ENCODE measurements at places on chromosomes 13 and 19.

DNA sequence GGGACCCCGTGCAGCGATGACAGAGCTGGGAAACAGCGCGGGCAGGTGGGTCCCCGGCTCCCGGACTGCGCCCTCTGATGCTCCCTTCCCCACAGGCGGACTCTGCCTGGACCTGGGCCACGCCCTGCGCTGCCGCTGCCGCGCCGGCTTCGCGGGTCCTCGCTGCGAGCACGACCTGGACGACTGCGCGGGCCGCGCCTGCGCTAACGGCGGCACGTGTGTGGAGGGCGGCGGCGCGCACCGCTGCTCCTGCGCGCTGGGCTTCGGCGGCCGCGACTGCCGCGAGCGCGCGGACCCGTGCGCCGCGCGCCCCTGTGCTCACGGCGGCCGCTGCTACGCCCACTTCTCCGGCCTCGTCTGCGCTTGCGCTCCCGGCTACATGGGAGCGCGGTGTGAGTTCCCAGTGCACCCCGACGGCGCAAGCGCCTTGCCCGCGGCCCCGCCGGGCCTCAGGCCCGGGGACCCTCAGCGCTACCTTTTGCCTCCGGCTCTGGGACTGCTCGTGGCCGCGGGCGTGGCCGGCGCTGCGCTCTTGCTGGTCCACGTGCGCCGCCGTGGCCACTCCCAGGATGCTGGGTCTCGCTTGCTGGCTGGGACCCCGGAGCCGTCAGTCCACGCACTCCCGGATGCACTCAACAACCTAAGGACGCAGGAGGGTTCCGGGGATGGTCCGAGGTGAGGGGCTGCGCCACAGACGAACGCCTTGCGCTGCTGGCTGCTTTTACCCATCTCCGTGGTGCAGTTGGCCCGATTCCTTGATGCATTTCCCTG, 7.8 kb upstream of the SELENOV start:
- no peak for DNase-seq

GRCh38 chr19:38144667-38145066, 79.4 kb downstream of the DPF1 start:
- DNase-seq = no peak

DNA sequence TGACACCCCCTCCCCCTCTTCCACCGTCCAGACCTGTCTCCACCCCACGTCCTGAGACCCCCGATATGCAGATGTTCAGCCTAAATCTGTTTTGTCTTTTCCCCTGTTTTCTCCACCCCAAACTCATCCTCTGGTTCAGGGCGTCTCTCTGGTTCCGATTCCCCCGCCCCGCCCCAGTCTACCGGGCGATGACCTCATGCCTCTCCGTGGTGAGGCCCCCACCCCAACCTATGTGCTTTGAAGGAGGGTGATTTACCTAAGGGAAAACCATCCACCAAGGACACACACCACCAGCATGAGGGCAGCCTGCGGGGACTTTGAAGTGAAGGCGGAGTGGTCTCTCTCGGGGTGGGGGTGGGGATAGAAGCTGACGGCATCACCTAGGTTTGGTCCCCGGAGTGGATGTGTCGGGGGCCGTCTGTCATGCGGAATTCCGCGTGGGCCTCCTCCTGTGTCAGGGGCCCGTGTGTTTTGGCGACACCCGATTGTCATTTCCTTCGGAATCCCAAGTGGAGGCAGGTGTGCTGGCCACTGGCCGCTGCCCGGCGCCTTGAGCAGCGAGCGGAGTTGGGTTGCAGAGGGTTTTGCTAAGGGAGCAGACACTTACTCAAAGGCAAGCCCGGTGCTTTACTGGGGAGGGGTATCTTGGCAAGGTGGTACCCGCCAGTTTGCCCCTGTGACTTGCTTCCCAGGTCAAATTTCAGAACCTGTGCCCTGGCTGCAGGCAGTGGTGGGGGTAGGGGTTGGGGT, 1.4 kb downstream of the FZR1 start:
- DNase-seq = no peak

- DNase-seq = no peak
Observed at GRCh38 chr13:92894447-92894846, 332.2 kb upstream of the GPC6 start.

GRCh38 chr13:99383511-99383921, 76.3 kb upstream of the GPR183 start:
- no peak for DNase-seq

DNA sequence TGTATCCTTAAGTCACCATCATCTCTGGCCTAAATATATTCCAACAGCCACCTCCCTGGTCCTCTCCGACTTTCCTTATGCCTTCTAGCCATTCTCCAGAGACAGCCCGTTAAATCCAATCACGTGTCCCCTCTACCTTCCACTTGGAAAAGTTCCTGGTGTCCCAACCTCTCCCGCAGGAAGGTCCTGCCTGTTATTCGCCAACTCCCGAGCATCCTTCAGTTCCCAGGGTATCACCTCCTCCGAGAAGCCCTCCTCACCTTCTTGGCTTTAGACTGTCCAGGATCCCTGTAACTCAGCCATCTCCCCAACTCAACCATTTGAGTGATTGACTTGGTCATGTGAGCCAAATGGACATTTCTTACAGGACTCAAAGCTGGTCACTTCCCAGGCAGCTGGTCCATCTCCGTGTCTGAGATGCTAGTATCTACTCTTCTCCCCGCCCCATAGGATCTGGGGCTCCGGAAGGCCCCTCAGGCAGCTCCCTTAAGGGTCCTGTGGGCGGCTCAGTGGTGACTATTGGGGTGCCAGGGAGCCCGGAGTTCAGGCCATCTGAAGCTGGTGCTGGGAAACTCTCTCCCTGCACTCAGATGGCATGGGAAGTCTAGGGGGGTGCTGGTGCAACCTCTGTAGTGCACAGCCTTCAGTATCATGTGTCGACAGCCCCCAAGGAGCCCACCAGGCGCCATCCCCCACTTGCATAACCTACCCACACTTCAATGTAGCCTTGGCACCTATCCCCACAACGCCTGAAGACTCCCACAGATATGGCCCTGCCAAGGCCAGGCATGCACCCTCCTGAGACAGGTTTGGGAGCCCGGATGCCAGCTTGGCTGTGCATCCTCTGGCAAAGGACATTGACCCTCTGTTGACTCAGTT, 27.9 kb upstream of the NANOS3 start:
- no peak for DNase-seq

- DNase-seq = no peak
Observed at GRCh38 chr13:111398715-111399299, 78.4 kb downstream of the TEX29 start.

DNA sequence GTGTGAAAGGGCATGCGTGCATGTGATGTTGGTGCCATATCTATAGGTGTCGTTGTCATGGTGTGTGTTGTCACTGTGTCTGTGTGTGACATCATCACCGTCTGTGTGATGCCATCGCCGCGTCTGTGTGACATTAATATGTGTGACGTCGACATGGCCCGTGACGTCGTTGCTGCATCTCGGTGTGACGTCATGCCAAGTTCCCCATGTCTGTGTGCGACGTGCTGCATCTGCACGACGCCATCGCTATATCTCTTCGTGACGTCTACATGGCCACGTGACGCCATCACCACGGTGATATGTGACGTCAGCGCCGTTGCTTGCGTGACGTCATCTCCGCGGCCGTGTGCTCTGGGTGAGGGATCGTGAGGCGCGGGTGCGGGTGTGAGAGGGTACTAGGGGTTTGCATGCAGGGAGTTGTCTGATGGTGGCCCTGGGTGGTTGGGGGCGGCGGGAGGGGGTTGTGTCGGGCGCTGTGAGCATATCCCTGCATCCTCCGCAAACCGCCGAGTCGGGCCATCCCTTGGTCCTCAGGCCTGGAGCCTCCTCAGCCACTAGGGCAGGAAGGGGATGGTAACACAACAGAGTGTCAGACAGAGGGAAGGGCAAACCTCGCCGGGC, 14.6 kb downstream of the GTPBP3 start:
- DNase-seq = no peak

GRCh38 chr19:36973021-36973843, 57.1 kb downstream of the ZNF568 start:
- DNase-seq = peak; percentile 91

DNA sequence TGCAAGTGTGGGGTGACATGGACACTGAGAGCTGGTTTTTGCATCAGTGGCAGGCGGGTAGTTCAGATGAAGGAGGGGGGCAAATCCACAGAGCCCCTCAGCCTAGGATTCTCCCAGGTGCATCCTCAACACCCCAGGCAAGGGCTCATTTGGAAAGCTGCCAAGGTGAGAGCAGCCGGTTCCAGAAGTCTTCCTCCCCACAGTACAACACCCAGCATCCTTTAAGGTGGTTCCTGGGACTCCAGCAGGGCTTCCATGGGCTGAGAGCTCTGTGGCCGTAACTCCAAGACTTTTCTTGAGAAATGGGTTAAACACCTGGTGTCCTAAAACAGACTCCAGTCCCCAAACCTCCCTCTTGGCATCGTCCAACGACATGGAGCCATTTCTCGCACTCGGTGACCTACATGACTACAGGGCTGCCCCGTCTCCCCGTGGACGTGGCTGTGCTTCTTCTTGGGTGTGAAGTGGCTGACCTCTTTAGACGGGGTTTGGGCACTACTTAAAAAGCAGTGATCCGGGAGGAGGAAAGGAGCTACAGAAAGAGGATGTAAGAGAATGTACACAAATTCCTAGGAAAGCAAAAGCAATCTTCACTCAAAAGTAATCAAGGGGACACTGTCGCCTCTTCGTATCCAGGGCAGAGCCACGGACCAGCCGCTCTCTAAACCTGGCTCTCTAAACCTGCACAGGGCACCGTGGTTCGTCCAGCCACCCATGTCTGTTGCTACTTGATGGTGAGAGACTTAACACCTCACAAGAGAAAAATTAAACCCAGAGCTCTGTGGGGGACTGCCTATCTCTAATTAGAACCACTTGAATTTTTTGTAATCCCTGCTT, 25.5 kb downstream of the RANBP3 start:
- no peak for DNase-seq

DNA sequence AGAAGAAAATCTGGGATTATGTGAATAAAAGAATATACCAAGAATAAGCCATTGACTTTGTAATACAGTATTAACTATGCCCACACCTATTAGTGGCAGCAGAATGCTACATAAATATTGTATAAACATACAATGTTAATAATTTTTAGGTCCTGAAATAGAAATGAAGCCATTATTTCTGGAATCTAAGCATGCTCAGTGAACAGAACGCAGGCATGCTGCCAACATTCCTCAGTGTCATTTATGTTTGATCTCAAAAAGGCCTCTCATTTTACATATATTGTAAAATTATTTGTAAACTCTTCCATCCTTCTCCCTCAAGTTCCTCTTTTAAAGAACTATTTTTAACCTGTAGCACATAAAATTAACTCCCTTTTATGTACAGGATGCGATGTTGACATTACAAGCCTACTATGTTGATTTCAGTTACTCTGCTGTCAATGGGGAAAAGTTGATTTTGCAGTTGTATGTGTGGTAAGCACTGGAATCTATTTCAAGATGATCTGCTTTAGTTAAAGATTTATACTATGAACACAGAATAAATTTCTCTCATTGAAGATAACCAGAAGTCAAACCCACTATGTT, 118.8 kb downstream of the VWA8 start:
- DNase-seq = no peak

DNA sequence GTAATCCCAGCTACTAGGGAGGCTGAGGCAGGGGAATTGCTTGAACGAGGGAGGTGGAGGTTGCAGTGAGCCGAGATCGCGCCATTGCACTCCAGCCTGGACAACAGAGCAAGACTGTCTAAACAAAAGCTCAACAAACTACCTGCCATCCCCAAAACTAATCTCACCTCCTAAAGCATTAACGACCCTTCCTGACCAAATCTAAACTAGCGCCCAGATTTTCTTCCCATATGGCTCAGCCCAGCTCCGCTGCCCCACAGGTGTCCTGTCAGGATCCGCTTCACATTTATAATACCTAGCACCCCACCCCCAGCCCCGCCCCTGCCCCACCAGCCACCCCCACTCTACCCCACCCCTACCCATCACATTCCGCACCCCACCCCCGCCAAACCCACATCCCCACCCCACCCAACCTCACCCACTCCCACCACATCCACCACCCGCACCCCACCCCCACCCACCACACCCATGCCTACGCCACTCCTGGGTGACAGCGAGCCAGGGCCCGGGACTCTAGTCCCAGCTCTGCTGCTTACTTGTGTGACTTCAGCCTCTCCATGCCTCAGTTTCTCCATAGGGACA, 599 bp downstream of the C19orf12 start:
- no peak for DNase-seq

GRCh38 chr13:91567485-91568207, 169.2 kb downstream of the GPC5 start:
- DNase-seq = no peak

GRCh38 chr13:74210693-74211393, 76.6 kb upstream of the KLF12 start:
- peak; percentile 37 for DNase-seq

- no peak for DNase-seq
Observed at GRCh38 chr13:52775511-52775910, 35.9 kb upstream of the CNMD start.

- DNase-seq = peak; percentile 50
Observed at GRCh38 chr19:45376045-45376724, 5.8 kb upstream of the ERCC2 start.

- DNase-seq = no peak
Observed at GRCh38 chr19:3743486-3743885, 18.0 kb downstream of the APBA3 start.

DNA sequence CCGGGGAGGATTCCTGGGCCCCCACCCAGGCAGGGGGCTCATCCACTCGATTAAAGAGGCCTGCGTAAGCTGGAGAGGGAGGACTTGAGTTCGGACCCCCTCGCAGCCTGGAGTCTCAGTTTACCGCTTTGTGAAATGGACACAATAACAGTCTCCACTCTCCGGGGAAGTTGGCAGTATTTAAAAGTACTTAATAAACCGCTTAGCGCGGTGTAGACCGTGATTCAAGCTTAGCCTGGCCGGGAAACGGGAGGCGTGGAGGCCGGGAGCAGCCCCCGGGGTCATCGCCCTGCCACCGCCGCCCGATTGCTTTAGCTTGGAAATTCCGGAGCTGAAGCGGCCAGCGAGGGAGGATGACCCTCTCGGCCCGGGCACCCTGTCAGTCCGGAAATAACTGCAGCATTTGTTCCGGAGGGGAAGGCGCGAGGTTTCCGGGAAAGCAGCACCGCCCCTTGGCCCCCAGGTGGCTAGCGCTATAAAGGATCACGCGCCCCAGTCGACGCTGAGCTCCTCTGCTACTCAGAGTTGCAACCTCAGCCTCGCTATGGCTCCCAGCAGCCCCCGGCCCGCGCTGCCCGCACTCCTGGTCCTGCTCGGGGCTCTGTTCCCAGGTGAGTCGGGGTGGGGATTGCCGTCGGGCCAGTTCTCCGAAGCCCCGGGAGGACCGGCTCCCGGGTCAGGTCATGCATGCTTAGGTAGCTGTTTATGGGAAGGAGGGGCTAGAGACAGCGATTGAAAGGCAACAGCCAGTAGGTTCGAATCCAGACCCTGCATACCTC, at the start of gene ICAM1:
Gene ICAM1 (plus strand): TSS at position 505 of the 779 bp plus-strand sequence. CDS start 40 bp downstream, at position 545.
- peak; percentile 91 for DNase-seq

DNA sequence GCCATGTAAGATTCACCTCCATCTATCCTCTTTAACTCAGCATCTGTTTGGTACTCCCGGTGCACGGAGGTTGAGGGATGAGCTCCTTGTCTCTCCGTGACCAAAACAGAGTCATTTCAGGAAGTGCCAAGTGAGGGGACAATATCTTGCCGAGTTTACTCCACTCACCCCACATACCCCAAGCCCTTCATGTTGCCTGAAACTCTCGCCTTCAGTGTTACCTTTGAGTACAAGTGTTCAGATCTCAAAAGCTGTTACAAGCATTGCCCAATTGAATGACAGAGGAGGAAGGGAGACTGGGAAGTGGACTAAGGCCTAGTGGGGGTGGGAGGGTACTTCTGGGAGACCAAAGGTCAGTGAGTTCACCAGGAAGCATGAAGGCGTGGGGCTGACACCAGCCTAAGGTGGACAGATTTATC, 6.0 kb upstream of the SIGLEC12 start:
- DNase-seq = no peak

Measured in Right ventricle myocardium superior (tissue), 1 donor.